ENCODE measurements at places on chromosomes 2 and 18.
A peak's percentile ranks its signal among the peaks of the same experiment; 100 is the strongest.

DNA sequence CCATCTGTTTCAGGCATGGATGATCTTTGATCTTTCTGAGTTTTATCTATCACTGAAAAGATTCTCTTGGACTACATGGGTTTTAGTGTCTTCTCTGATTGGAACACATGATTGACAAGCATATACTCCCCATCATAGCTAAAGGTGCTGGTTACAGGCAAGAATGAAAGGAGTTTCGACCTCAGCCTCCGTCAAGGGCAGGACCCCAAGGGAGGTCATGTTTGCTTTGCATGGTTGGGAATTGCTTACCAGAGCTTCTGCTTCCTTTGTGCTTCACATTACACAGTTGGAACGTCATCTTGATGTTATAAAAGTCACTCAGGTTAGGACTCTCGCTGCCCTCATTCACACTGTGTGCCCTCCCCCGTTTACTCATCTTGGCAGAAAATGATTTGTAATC is 287.7 kb downstream of the PIK3C3 start:
- DNase-seq: no peak

GRCh38 chr18:76803814-76804213 is 18.5 kb upstream of the ZNF236 start:
- DNase-seq: no peak

GRCh38 chr2:14827226-14828023 is 194.9 kb downstream of the LRATD1 start:
- no peak for DNase-seq

DNA sequence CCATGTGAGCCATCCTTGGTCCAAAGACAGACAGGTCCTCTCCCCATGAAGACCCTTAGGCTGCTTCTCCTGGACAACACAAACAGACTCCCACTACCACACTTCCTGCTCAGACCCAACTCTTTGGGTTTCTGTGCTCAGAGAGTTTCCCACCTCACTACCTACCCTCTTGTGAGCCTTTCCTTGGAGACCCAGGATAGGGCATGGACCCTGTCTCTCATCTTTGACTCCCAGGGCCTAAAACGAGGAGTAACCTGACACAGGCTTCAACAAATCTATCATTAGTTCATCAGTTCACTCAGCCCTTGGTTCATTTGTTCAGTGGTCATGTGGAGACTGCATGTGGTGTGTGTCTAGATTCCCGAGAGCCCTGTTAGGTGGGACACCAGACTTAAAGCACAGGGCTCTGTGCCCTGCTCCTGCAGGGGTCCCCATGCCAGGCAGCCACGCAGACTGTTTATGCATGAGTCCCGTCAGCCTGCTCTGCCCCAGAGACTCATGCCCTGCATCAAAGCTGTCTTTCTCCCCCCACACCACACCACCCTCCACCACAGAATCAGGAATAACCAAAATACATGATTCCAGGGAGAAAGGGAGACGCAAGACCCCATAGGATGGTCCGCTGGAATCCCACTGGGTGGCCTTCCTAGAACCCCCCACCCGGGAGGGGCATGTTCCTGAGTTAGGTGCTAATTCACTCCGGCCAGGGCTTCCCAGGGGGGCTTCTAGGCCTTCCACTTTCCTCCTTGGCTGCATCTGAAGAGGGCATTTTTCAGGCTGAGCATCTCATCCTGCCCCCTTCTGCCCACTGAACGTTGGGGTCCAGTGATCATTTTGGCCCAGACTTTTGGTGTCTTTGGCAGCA is 100.2 kb upstream of the TEX51 start:
- no peak for DNase-seq

- DNase-seq: no peak
Measured at GRCh38 chr2:222883420-222883819, 22.6 kb downstream of the ACSL3 start.

DNA sequence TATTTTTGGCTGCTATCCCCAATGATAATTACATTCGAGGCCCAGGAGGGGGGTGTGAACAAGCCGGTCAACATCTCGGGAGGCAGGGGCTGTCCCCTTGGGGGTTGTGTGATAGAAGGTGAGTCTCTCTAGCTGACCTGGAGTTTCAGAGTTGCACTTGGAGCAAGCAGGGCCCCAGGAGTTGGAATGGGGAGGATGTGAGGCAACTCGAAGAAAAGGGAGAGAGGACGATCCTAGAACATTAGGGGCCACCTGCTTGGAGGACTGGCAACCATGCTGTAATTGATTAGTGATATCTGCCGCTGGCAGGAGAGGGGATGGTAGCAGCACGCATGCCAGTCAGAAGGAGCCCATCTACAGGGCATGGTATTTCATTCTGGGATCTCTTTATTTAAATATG is 122.6 kb downstream of the CTIF start:
- DNase-seq: no peak

- no peak for DNase-seq
Measured at GRCh38 chr2:19349911-19350677, 8.3 kb downstream of the OSR1 start.

DNA sequence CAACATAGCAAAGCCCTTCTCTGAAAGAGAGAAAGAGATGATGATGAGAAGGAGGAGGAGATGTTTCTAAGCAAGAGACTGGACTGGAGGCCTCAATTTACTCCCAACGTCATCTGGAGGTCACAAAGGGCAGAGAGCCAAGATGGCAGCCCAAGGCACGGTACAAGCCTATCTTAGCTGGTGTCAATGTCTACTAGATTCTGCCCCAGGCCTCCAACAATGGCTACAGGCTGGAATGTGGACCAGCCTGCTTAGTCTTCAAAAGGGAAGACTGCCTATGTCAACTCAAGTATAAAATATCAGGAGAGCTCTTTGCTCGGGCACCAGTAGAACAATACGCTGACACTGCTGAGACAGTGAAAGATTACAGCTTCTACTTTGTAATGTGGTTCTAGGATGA is 6.7 kb upstream of the SLC4A5 start:
- no peak for DNase-seq

GRCh38 chr2:102033031-102033749 is 41.4 kb downstream of the IL1R2 start:
- no peak for DNase-seq

- no peak for DNase-seq
Measured at GRCh38 chr2:82879803-82880202, 1579.3 kb downstream of the SUCLG1 start.

DNA sequence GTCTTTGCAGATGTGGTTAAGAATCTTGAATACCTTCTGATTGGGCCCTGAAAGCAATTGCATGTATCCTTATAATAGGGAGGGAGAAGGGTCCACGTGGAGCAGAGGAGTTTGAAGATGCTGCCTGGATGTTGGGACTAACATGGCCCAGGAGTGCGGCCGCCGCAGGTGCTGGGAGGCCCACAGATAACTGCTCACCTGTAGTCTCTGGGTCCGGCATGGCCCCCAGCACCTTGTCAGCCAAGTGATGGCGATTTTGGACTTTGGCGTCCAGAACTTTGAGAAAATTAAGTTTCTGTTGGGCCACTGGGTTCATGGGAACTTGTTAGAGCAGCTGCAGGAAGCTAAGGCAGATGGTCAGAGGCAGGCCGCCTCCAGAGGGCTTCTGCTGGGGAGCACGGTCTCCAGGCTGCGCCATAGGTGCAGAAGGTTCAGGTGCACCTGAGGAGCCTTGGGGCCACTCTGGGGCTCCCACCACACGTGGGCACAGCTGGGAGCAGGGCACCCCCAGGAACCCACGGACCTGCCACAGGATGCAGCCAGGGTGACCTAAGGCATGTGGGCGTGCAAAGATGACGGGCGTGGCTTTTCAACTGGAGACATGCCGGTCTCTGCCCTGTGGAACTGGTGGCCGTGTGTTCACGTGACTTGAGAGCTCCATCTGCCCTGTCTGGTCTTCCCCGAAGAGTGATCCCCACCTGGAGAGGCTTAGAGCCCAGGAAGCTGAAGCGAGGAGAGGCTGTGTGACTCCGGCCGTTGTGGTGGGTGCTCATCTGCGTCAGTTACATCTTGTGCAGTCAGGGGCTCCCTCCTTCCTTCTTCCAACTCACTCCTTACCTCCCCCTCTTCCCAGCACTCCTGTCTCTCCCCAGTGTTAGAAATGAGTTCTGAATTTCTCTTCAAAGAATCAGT is 277.3 kb downstream of the AGAP1 start:
- DNase-seq: no peak

DNA sequence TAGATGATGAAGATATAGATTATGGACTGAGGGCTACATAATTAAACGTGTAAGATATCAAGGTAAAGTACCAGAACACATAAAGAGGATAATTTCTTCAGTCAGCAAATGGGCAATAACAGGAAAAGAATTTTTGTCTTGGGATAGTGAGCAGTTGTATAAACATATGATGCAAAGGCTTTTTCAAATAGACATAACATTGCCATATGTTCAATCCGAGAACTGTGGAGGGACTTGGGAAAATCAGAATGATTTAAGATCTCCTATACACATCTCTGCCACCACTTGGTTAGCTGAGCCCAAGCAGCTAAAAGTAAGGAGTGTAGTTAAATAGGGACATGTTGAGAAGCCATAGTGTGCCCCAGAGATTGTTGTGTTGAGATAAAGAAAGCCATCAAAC is 287.6 kb upstream of the ZNF521 start:
- DNase-seq: no peak

DNA sequence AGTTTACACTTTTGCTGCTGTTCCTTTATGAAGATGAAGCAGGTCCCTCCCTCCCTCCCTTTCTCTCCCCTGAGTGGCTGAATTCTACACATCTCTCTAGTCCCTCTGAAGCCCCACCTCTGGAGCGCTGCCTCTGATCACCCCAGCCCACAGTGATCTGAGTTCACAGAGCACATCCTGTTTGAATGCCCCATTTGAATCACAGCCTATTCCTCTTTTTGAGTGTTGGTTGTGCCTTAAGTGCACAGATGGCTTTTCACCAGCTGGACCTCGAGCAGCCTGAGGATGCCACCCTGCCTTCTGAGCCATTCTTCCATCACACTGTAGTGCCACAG is 87.1 kb downstream of the ITGB1BP1 start:
- no peak for DNase-seq

- peak; percentile 66 for DNase-seq
Measured at GRCh38 chr18:48486754-48487153, 52.1 kb upstream of the CTIF start.

GRCh38 chr2:38709567-38710194 is 41.5 kb downstream of the SRSF7 start:
- no peak for DNase-seq

DNA sequence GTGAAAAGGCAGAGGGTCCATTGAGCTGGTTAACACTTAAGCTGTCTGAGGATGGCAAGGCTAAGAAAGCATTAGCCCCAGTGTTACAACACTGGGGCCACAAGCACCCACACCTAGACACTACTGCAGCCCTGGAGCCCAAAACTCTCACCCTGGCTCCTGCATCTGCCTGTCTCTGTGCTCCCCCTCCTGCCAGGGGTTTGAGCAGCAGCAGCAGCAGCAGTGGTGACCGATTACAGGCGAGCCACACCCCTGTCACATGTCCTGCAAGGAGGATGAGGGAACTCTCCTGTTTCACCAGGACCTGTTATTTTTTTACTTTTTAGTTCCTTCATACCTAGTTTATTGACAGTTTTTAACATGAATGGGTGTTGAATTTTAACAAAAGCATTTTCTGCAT is 326.7 kb upstream of the MAP2 start:
- DNase-seq: no peak

- peak; percentile 15 for DNase-seq
Measured at GRCh38 chr2:158457826-158458616, 1.3 kb downstream of the PKP4 start.

- no peak for DNase-seq
Measured at GRCh38 chr2:157258520-157259326, 1.2 kb downstream of the GALNT5 start.

- DNase-seq: no peak
Measured at GRCh38 chr18:43180814-43181213, 65.3 kb upstream of the RIT2 start.

- no peak for DNase-seq
Measured at GRCh38 chr2:187499941-187500532, 52.0 kb upstream of the CALCRL start.

All from GM04503 (cell line).